CD4-positive, alpha-beta T cell treated with Interleukin-17A for 1 hour (primary cell): ENCODE measurements at places on chromosomes 3 and 15.

DNA sequence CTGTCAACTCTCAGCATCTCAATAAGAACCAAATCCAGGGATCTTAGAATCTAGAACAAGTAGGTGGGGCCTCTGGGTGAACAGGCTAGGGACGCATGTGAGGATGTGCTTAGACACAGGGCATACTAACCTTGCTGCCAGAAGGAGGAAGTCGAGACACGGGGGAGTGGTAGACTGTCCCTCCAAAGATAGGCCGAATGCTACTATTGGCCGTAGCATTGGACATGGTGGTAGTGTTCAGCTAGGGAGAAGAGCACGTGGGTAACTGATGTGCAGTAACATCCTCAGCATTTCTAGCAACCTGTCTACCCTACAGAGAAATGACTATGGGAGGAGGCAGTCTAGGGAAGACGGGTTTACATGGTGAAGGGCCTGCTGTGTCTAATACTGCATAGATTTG is 15.6 kb downstream of the RCCD1 start:
- no peak for DNase-seq

GRCh38 chr3:22937536-22937935 is 265.6 kb upstream of the UBE2E2 start:
- DNase-seq: no peak

DNA sequence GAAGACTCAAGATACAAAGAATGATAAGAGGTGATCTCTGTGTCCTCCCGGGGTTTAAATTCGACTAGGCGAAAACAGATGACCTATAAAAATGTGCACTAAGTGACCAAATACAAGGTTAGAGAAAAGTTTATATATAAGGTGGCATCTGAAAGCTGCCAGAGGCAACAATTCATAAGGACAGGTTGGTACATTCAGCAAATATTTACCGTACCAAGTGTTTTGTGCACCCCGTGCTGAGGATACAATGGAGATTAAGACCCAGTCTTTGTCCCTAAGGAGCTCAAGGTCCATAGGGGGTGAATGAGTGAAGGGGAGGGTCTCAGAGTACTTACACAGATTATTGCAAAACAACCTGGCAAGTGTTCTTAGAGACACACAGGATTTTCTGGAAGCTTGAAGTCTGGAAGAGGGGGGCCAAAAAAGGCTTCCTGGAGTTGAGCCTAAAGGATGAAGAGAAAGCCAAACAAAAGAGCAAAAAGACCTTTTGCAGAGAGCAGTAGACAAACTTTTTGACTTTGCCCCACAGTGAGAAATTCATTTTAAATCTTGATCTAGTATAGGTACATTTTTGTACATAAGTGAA is 71.4 kb upstream of the LRIG1 start:
- DNase-seq: no peak

- DNase-seq: no peak
Measured at GRCh38 chr3:151346292-151346691, 16.9 kb upstream of the P2RY13 start.

DNA sequence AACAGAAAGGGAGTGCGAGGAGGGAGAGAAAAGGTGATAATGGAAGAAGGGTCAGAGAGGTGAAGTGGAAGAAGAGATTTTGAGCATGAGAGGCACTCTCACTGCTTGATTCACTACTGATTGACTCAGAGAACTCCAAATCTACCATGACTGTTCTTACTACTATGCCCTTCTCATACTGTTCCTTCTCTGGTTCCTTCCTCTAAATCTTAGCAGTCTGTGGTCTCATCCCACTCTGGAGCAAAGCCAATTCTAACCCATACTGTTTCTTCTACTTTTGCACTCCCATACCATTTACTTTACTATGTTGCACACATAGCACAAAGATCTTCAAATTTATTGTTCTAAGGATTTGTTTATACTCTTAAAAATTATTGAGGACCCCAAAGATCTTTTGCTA is 100.8 kb downstream of the DTWD1 start:
- DNase-seq: no peak
